Transverse colon (tissue), 4 donors: ENCODE measurements at places on chromosomes 7 and 10.

DNA sequence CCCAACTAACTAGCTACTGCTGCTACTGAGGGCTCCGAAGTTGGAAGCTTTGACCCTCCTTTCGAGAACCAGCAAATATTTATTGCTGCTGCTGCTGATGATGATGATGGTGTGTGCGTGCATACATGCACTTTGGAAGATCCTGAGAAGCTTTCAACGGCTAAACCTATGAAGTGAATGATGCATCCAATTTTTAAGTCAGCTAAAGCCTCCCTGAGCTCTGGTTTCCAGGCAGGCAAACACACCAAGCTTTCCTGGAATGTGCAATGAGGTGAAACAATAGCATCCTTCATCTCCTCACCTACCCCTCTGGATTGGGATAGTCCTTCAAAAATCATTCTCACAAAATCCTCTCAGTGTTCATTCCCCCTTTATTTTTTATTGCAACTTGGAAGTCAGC lies 13.9 kb downstream of the MACC1 start:
- DNase-seq: no peak

DNA sequence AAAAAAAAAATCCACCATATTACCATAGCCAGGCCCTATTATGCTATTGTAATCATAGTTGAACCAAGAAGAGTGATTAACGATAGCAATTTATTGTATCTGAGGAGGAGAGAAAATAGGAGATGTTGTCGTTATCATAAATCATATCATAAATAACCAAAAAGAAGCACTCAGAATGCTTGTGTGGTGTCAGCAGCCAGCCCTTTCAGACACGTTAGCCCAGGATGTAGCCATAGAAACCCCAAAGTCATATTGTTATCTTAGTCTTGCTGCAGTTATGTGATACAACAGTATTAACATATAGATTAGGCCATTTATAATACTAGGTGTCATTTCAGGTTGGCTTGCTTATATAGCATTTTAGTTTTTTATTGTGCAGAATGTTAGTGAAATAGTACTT lies 102.2 kb upstream of the GATA3 start:
- no peak for DNase-seq

DNA sequence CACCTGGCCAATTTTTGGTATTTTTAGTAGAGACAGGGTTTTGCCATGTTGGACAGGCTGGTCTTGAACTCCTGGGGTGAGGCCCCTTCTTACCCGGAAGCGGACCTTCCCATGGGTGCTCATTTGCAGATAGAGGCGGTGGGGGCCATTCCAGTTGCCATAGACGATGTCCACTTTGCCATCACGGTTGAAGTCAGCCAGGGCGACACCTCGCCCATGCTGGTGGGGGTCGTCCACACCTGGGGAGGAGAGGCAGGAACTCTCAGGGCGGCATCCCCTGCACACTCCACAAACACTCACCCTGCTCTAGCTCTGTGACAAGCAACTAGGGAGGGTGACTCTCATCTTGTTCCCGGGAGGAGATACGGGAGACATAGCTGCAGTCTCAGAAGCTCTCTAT lies 54.9 kb downstream of the GOLGA7B start:
- DNase-seq: no peak

- DNase-seq: no peak
Observed at GRCh38 chr7:151243408-151244195, 4.9 kb downstream of the SMARCD3 start.

DNA sequence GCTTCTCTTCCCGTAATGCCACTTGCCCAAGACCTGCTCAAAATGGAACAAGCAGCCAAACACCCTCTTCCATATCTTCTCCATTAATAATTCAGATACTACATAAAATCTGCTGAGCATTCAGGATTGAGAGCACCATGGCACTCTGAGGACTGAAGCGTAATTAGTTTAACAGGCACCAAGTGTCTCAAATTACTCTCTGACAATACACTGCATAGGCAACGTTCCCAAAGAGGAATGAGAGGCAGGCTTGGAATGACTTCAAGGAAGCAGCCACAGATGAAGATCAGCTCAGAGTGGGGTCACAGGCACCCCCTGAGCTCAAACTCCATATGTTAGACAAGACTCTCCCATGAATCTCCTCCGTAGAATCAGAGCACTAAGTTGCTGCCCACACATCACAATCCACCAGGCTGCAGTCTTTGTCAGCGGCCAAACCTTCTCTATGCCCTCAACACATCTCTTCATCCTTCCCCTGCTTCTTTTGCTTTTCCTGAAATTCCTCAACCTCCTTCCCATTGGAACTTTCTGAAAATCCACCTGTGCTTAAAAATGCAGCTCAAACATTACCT lies 4.7 kb upstream of the ABLIM1 start:
- no peak for DNase-seq

DNA sequence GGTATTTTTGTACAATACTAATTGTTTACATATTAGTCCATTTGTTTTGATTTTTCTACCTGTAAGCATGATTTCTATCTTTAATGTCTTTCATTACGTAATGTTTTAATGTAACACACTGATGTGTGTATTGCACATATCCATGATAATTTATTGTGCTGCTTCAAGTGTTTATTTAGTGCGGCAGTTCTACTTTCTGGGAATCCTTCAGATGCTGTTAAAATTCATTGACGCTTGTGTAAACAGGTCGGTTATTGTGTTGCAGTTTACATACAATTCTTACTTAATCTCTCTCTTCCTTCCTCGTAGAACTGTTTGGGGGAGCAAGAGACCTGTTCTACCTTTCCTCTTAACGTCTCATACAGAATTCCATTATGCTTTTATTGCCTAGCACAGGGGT lies 6.9 kb downstream of the TMEM60 start:
- no peak for DNase-seq
